H9 (cell line): ENCODE measurements at places on chromosomes 1 and 21. TPM values are rescaled to one million over a fixed set of nuclear protein-coding genes. Genes with fewer than 3 reads are reported as not detected.

RNU1-1 gene
- 1,874 and 2,051 TPM in 2 replicates for total RNA-seq

- no peak for DNase-seq
Observed at GRCh38 chr1:58619286-58620054, 42.4 kb upstream of the TACSTD2 start.

DNA sequence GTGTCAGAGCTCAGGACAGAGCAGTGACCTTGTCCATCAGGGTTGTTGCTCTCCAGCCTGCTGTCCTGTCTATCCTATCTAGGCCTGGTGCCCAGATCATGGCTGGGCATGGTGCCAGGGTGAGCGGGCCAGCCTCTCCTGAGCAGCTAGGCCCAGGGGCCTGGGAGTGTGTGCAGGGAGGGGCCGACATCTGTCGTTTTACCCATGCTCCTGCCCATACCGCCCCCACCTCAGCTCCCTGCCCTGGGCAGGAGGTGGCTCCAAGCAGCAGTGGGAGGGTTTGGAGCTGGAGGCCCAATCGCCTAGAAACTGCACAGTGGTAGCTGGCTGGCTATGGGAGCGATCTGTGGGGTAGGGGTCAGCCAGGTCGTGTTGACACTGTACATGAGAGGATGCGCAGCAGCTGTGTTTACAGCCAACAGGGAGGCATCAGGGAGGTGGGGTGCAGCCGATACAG lies 6.5 kb downstream of the INSRR start:
- DNase-seq: no peak

- DNase-seq: no peak
Observed at GRCh38 chr21:34669149-34669879, 520 bp downstream of the CLIC6 start.

DNA sequence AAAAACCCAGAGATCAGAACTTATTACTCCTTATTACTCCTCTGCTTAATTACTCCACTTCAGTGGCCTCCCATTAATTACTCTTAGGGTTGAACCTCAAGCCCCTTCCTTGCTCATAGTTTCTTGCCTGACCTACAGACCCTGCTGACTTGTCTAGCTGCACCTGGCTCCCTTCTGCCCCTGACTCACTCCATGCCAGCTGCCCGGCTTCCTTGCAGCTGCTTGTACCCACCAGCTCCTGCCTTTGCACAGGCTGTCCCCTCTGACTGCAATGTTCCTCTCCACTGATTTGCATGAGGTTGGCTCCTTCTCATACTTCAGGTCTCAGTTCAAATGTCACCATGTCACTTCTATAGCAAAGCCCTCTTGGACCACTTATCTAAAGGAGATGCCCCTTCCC lies 1.9 kb upstream of the PTPRU start:
- DNase-seq: no peak

VASH2 gene
- total RNA-seq: 76.1 and 79.5 TPM in 2 replicates

NRIP1 gene
- total RNA-seq: 9.8 and 10.4 TPM in 2 replicates

DNA sequence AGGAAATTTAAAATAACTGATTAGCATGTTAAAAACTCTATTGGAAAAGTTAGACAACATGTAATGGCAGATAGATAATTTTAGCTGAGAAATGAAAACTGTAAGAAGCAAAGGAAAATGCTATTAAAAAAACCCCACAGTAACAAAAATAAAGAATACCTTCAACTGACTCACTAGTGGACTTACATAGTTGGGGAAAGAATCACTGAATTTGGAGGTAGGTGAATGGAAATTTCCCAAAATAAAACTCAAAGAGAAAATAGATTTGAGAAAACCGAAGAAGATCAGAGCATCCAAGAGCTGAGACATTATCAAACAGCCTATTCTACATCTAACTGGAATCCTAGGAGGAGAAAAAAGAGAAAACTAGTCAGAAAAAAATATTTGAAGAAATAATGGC lies 34.7 kb downstream of the PDE4B start:
- no peak for DNase-seq

- DNase-seq: no peak
Observed at GRCh38 chr21:23374155-23374554, 2233.1 kb downstream of the MRPL39 start.

DNA sequence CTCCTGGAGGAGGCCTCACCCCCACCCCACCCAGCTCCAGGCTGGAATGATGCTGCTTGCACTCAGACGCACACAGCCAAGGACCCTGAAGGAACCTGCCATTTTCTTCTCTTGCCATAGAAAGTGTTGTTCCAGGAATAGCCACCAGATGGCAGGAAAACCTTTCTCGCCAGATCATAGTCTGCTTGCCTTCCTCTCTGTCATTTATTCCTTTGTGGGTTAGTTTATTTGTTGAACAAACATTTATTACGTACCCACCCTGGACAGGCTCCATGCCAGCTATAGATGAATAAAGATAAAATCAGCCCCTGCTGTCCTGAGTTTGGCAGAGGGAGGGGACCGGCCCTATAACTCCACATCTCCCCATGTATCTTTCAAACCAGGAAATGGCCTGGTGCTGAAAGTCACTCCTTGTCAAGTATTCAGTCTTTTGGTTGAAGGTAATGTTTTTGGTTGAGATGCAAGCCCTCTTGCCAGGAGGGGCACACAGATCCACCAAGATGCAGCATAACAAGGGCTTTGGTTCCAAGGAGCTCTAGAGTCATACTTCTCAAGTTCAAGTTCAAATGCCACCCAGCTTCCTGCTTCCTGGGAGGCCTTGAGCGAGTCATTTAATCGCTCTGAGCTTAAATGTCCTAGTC lies 7.0 kb upstream of the KCNC4 start:
- peak; percentile 66 for DNase-seq

GRCh38 chr1:6981595-6981994 lies 196.3 kb downstream of the CAMTA1 start:
- DNase-seq: no peak

DNA sequence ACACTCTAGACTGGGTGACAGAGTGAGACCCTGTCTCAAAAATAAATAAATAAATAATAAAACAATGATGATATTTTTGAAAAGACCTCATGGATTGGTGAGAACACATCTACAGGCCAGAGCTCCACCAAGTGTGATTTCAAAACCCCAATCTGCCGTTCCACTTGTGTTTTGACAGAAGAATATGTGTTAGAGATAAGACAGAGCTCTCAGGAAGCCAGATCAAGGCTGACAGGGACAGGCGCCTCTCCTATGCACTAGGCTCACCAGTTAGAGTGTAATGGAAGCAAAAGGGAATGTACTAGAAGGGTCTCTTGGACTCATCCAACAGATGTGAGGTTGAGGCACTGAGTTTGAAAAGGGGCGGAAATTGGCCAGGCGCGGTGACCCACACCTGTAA lies 110.7 kb upstream of the ERRFI1 start:
- DNase-seq: no peak

RNF186 gene
- total RNA-seq: not detected in 2 replicates

GOLT1A gene
- 4.2 and 6.3 TPM in 2 replicates for total RNA-seq

NECAP2 gene
- 31.7 and 33.2 TPM in 2 replicates for total RNA-seq

GRCh38 chr1:18415448-18416027 lies 65.2 kb upstream of the KLHDC7A start:
- DNase-seq: no peak

DNA sequence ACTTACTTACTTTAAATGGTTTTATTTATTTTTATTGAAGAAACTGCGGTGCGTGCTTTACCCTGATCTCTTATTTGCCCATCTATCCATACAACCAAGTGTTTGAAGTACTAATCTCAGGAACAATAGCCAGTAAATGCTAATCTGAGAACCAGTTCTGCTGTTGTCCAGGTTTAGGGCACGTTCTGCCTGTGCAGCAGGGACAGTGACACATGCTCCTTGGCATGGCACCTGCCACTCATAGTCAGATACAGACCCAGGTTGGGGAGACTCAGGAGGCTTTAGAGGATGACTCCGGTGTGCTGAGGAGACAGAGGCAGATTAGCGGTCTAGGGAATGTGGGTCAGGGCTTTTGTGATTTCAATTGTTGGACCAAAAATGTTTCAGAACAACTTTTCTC lies 83.6 kb downstream of the NRIP1 start:
- DNase-seq: no peak

DNA sequence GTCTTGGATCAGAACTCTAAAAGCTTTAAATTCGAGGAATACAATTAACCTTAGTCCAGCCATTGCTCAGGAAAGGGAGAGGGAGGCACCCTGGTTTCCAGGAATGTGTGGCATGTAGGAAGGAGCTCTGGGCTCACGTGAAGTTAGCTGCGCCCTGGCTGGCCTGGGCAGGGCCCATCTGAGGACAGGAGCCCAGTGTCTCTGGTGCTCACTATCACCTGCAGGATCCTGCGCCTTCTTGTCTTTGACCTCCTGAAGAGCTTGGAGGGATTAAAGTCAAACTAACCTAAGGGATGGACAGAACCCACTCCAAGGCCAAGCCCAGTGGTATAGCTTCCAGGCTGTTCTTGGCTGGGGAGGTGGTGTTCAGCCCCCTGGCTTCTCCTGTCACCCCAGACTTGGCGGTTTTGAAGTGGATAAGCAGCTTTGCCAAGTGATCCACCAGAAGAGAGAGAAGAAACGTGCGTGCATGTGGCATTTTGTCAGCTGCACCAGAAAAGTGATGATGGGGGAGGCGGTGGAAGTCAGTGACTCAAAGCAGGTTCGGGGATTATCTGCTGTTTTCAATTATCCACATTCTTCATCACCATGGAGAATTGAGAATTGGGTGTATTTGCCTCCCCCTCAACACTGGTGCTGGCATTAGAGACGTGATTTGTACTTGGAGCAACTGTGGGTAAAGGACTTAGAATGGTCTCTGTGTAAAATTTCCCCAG lies 11.9 kb upstream of the KCNN3 start:
- no peak for DNase-seq

GRCh38 chr1:7317888-7318287 lies 453.2 kb upstream of the VAMP3 start:
- peak; percentile 43 for DNase-seq

IVL gene
- total RNA-seq: not detected in 2 replicates

DNA sequence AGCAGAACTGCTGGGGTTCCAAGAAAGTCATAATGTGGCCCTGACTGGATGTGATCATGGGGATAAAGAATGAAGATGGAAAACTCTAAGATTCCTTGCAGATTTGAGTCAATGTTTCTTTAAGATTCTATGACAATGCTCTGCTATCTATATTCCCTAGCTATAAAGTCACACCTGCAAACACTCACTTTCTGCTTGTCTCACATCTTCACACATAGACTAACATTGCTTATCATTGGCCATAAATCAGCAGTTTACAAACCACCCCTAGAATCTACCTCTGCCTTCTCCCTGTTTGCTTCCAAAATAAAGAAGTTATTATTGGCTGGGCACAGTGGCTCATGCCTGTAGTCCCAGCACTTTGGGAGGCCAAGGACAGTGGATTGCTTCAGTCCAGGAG lies 33.1 kb upstream of the NPL start:
- DNase-seq: no peak
